ENCODE measurements at places on chromosomes 12 and 14. TPM values are rescaled to one million over a fixed set of nuclear protein-coding genes. Genes with fewer than 3 reads are reported as not detected.

Gene MRPL52
- 20.3 TPM for total RNA-seq

Gene EAPP
- total RNA-seq: 53.6 TPM

Gene SLC5A8
- total RNA-seq: not detected

DNA sequence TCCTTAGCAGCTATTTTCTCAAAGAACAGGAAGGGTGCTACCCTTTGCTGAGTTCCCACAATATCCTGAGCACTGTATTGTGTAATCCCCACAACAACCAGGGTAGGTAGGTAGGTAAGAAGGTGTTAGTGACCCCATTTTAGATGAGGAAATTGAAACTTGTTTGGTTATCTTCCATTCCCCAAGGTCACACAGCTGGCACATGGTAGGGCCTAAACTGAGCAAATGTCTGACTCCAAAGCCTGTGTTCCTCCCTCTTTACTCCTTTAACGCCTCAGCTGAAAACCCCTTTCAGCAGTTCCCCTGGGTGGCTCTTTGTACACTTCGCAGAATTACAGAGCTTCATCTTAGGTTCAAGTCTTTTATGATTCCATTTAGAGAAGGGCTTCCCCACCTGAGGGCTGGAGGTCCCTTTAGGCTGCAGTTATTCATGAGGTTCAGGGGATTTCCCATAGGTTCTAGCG is 26.5 kb upstream of the RIC8B start:
- no peak overlapping the region for H3K27ac ChIP-seq
- no peak overlapping the region for H3K4me3 ChIP-seq
- no peaks in the 10 kb centered on the region for H3K36me3 ChIP-seq
- H3K4me1 ChIP-seq: no peaks in the 10 kb centered on the region

GRCh38 chr14:35858521-35859209 is 32.5 kb downstream of the BRMS1L start:
- no peaks in the 10 kb centered on the region for H3K36me3 ChIP-seq
- no peaks in the 10 kb centered on the region for H3K4me1 ChIP-seq
- no peak overlapping the region for H3K4me3 ChIP-seq
- H3K27me3 ChIP-seq: no peaks in the 10 kb centered on the region
- H3K27ac ChIP-seq: no peak overlapping the region

DNA sequence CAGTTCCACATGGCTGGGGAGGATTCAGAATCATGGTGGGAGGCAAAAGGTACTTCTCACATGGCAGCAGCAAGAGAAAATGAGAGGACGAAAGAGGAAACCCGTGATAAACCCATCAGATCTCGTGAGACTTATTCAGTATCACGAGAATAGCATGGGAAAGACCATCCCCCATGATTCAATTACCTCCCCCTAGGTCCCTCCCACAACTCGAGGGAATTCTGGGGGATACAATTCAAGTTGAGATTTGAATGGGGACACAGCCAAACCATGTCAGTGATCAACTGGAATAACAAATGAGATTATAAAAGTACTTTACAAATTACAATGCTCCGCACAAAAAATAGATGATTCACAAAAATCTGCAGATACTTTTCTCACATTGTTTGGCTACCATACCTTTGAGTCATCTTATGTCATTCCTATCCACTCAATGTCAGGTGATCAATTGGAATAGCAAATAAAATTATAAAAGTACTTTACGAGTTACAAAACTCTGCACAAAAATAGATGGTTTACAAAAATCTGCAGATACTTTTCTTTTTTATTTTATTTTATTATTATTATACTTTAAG is 338.9 kb downstream of the C12orf50 start:
- no peak for DNase-seq
- H3K4me1 ChIP-seq: peaks cover 11% of the 10 kb centered on the region
- H3K27me3 ChIP-seq: no peaks in the 10 kb centered on the region
- H3K36me3 ChIP-seq: no peaks in the 10 kb centered on the region

Measured in osteoblast (primary cell).